ENCODE measurements at places on chromosomes 1 and 21. TPM values are rescaled to one million over a fixed set of nuclear protein-coding genes. Genes with fewer than 3 reads are reported as not detected.

The PDPN gene
- total RNA-seq = 47.4 TPM

The TTC22 gene
- not detected for total RNA-seq

The UBAP2L gene
- 258 TPM for total RNA-seq

GRCh38 chr1:91872559-91873081 is 13.3 kb downstream of the TGFBR3 start:
- peak overlapping the region; percentile 63 for H3K27ac ChIP-seq
- no peaks in the 10 kb centered on the region for H3K27me3 ChIP-seq
- no peak overlapping the region for H3K4me3 ChIP-seq
- H3K4me1 ChIP-seq = peaks cover 22% of the 10 kb centered on the region
- no peaks in the 10 kb centered on the region for H3K36me3 ChIP-seq

The ANKRD13C gene
- 21.5 TPM for total RNA-seq

DNA sequence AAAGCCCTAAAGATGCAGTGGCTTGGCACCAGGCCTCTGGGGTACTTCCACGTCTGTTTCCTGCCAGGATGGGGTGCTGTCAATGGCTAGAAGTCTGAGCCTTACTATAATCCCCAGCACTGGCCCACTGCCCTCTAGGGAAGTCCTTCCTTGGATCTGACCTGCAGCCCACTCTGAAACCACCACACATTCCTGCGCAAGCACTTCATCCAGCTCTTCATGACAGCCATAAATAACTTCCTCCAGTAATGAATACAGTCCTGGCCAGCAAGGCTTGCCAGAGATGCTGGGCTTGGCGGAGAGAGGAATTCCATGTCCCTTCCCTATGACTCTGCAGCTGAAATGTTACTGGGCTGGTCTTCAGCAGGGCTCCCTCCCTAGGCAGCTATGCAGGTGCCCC is 32.6 kb downstream of the ALPL start:
- H3K36me3 ChIP-seq = no peaks in the 10 kb centered on the region
- no peak for DNase-seq
- no peaks in the 10 kb centered on the region for H3K27me3 ChIP-seq
- H3K4me3 ChIP-seq = no peak overlapping the region
- no peak overlapping the region for H3K27ac ChIP-seq

GRCh38 chr1:94866164-94866807 is 46.1 kb downstream of the SLC44A3 start:
- H3K27ac ChIP-seq = no peak overlapping the region
- DNase-seq = no peak
- H3K36me3 ChIP-seq = no peaks in the 10 kb centered on the region
- peaks cover 38% of the 10 kb centered on the region for H3K4me1 ChIP-seq

GRCh38 chr1:192131914-192132313 is 26.3 kb upstream of the RGS18 start:
- H3K4me1 ChIP-seq = no peaks in the 10 kb centered on the region
- no peak overlapping the region for H3K4me3 ChIP-seq

The LCA5L gene
- total RNA-seq = 1.2 TPM

The IQGAP3 gene
- total RNA-seq = 43.1 TPM

GRCh38 chr1:18705811-18706210 is 75.2 kb downstream of the PAX7 start:
- peaks cover 5% of the 10 kb centered on the region for H3K4me1 ChIP-seq
- H3K4me3 ChIP-seq = no peak overlapping the region
- no peaks in the 10 kb centered on the region for H3K36me3 ChIP-seq
- H3K27ac ChIP-seq = no peak overlapping the region

The ACTL8 gene
- total RNA-seq = not detected

The S100A2 gene
- total RNA-seq = not detected

GRCh38 chr21:34152500-34152899 is 79.1 kb downstream of the MRPS6 start:
- no peak overlapping the region for H3K27ac ChIP-seq
- H3K36me3 ChIP-seq = peaks cover 30% of the 10 kb centered on the region
- H3K4me1 ChIP-seq = peaks cover 27% of the 10 kb centered on the region
- no peaks in the 10 kb centered on the region for H3K27me3 ChIP-seq

DNA sequence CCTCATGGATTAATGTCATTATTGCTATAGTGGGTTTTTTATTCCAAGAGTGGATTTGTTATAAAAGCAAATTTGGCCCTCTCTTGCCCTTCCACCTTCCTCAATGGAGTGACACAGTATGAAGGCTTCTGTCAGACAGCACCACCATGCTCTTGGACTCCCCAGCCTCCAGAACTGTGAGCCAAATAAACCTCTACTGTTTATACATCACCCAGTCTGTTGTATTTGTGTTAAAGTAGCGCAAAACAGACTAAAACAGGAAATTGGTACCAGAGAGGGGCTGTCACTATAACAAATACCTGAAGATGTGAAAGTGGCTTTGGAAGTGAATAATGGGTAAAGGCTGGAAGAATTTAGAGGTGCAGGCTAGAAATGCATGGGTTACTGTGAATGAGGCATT is 38.0 kb upstream of the DMRTB1 start:
- peaks cover 13% of the 10 kb centered on the region for H3K27me3 ChIP-seq
- no peak overlapping the region for H3K27ac ChIP-seq
- peaks cover 24% of the 10 kb centered on the region for H3K4me1 ChIP-seq
- no peak overlapping the region for H3K4me3 ChIP-seq
